Kidney tubule cell (primary cell): ENCODE measurements at places on chromosomes 13 and 19.

- DNase-seq, result no peak
Measured at GRCh38 chr13:53781941-53782340, 753.3 kb downstream of the OLFM4 start.

GRCh38 chr13:52010890-52011631 is at the start of gene ATP7B:
Gene ATP7B, minus strand, starts transcription at chr13:52011450. Its CDS starts 113 bp downstream, at chr13:52011337.
- DNase-seq, result peak; percentile 26

- peak; percentile 80 for DNase-seq
Measured at GRCh38 chr19:45508861-45509691, 1.8 kb downstream of the VASP start.

DNA sequence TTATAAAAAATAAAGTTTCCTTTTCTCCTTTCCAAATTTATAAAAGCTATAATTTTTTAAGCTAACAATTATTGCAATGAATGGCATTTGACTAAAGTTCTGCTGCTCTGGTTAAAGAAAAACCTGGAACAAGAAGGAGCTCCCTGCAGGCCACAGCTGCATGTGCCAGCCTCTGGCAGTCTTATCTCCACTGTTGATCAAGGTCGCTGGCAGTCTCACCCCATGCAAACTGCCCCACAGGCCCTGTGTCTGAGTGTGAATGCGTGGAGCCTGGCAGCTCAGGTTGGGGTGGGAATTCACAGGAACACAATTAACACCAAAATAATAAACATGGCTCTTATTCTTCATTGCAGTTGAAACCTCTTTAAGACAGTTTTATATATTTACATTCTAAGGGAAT is 30.2 kb upstream of the FREM2 start:
- DNase-seq, result peak; percentile 16

GRCh38 chr13:109427148-109427547 is 359.2 kb downstream of the IRS2 start:
- no peak for DNase-seq

- peak; percentile 91 for DNase-seq
Measured at GRCh38 chr13:45368571-45368970, 27.6 kb upstream of the TPT1 start.

GRCh38 chr13:74206061-74206561 is 71.9 kb upstream of the KLF12 start:
- peak; percentile 84 for DNase-seq

- no peak for DNase-seq
Measured at GRCh38 chr13:113879494-113880360, 15.9 kb upstream of the GAS6 start.

DNA sequence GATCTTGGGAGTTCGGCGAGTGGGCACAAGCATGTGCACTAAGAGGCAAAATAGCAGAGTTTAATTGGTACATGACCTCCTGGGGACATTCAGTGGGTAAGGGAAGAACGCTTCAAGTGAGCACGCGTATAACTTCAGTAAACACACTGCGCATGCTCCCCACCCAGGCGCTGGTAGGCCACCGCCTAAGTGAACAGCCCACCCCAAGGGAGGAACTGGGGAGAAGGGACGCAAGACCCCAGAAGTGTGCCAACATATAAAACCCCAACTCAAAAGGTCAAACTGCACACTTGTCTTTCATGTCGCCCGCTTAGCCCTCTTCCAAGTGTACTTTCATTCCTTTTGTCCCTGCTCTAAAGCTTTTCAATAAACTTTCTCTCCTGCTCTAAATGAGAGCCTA is 10.5 kb upstream of the NTN5 start:
- DNase-seq, result no peak

DNA sequence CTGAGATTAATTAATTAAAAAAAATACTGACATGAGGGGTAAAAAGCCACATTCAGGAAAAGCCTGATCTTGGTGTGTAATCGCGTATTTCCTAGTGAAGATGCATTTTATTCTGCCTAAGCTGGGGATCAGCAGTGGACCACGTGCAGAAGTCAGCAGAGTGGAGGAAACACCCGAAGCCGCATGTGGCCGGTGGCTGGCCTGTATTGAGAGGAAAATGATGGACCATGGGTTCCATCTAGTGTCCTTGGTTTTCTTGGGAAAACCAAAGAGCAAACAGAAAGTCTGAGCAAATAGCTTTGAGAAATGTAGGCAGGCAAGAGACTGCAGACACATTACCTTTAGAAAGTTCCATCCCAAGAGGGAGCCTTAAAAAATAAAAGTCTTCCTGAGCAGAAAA is 23.7 kb upstream of the SHISA2 start:
- DNase-seq, result peak; percentile 26

DNA sequence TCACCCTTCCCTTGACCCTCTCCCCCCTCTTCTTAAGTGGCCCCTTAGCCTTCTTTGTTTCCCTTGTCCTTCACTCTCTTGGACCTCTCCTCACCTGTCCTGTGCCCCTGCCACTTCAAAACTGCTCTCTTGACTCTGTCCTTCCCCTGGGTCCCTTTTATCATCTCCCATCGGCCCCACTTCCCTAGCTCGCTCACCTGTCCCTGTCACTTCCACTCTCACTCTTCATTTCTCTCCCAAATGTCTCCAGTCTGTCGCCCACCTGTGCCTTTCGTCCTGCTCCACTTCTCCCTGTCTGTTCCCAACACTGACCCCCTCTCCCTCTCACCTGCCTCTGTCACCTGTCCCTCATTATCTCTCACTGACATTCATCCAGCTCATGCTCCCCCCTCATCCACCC is 699 bp downstream of the IFNL1 start:
- DNase-seq, result no peak

GRCh38 chr13:27789495-27790303 is 2.6 kb upstream of the GSX1 start:
- DNase-seq, result no peak

- no peak for DNase-seq
Measured at GRCh38 chr13:85816413-85816812, 17.2 kb upstream of the SLITRK6 start.

DNA sequence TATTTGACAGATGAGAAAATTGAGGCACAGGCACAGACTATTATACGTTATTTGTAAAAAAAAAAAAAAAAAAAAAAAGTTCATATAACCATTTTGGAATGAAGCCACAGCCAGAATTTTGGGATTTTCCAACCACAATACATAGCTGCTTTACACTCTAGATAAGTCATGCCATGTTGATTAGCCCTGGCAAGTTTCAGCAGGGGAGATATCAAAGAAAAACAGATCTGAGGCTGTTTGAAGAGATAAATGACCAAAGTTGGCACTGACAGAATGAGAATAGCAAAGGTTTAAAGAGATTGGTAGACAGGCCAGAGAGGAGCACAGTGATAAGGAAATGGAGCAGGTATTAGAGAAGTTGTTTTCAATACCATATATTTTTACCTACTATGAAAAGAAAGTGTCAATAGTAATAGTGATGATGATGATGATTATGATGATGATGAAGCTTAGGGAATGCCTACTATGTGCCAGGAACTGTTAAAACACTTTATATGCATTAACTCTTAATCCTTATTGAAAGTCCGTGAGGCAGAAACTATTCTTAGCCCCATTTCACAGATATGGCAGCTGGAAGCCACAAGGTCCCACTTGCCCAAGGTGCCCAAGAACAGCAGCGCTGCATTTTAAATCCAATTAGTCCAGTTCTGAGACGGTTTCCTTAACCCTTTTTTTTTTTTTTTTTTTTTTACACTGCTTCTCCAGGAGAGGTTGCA is 105.5 kb downstream of the MBNL2 start:
- DNase-seq, result peak; percentile 1

DNA sequence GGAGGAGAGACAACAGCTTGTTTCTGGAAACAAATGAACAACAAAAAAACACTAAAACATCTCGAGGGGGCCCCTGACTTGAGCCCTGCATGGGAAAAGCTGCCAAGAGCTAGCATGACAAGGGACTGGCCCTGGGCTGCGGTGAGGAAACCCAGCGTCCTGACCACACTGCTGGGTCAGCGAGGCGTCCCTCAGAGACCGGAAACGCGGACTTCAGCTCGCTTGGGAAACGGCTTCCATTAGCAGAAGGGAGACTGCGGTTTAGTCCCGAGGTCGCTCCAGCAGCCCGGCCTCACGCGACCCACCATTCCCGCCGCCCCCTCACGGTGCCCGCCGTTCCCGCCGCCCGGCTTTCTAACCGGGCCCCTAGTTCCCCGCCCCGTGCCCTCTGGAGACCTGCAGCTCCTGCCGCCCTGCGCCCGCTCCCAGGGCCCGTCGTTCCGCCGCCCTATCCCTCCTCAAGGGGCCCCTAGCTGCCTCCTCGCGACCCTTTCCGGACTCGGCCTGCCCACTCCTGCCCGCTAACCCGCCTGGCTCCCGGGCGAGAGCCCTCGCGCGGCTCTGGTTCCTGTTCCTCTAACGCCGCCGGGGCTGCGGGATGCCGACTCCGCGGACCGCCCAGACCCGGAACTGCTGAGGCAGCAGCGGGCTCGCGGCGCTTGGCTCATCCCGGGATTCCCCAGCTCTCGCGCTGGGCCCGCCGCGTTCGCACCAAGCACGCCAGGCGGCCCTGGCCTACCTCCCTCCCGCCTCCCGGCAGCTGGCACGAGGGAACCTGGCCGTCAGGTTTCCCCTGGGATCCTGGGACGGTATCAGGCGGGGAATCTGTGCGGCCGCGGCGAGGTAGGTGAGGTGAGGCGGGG is at the start of gene CCDC122:
CCDC122 (minus strand) TSS at position 849 of the 863 bp plus-strand sequence. CDS start 10,364 bp downstream, outside the sequence.
- peak; percentile 88 for DNase-seq

- DNase-seq, result no peak
Measured at GRCh38 chr13:98496479-98496791, 80.5 kb downstream of the STK24 start.

DNA sequence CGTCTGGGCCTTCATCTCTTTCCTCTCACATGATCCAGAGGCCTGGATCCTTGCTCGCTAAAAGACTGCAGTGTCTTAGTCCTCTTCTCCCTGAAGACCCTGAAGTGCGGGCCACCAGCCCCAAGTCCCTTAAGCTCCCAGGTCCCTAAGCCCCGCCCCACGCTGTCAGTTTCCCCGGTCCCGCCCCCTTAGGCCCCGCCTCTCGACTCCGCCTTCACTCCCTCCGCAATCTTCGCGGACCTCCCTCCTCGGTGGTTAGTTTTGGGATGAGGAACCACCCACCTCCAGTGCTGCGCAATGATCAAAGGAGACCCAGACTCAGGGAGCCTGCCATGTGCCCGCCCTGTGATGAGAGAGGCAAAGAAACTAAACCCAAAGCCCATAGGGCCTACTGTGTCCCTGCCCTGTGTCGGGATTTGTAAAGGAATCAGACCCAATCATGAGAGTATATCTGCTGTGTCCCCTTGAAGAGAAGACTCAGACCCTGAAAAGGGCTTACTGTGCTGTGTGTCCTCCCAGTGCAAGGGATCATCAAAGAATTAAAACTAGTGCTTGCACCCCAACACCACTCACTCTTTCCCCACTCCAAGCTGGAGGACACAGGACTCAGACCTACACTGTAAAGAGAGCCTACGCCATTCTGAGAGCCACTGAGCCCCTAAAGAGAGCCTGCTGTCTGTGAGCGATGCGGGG is 3.0 kb upstream of the COX6B1 start:
- DNase-seq, result peak; percentile 15

DNA sequence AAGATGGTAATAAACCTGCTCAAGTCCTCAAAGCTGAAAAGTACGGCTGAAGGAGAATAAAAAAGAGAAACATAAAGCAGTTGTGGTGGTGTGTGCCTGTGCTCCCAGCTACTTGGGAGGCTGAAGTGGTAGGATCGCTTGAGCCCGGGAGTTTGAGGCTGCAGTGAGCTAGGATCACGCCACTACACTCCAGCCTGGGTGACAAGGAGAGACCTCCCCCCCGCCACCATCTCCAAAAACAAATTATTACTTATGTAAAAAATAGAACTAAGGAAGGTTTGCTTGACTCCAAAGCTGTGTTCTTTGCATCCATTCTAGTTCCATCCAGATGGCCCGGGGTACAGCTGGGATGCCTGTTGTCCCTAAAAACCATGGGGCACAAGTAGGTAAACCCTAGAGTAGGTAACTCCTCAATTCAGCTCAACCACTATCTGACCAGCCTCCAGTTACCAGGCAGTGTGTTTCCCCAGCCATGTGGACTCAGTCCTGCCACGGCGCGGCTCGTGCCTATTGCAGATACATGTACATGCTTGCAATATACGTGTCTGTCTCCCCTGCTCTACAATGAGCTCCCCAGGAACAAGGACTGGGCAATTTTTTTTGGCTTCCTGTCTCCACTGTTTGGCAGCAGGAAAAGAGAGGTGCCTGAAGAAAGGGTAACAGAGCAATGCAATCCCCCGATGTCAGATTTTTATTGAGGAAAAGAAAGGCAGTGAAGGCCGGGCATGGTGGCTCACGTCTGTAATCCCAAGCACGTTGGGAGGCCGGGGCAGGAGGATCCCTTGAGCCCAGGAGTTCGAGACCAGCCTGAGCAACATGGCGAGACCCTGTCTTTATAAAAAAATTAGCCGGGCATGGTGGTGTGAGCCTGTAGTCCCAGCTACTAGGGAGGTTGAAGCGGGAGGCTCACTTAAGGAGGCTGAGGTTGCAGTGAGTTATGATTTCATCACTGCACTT is 101.3 kb downstream of the GNG7 start:
- DNase-seq, result no peak

- peak; percentile 29 for DNase-seq
Measured at GRCh38 chr13:112968380-112968909, 569 bp upstream of the MCF2L start.

GRCh38 chr13:44155422-44156293 is 218.0 kb upstream of the SERP2 start:
- DNase-seq, result peak; percentile 15

DNA sequence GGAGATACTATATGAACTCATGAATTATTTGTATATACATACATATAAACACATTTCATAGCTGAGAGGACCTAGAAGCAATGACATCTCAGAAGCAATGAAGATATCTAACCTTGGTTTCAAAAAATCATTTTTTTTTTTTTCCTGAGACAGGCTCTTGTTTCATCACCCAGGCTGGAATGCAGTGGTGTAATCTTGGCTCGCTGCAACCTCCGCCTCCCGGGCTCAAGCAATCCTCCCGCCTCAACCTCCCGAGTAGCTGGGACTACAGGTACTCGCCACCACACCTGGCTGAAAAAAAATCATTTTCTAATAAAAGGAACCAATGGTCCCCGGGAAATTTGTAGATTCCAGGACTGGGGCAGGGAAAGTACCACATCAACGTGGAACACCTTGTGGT is 4.0 kb downstream of the ZNF565 start:
- DNase-seq, result no peak

DNA sequence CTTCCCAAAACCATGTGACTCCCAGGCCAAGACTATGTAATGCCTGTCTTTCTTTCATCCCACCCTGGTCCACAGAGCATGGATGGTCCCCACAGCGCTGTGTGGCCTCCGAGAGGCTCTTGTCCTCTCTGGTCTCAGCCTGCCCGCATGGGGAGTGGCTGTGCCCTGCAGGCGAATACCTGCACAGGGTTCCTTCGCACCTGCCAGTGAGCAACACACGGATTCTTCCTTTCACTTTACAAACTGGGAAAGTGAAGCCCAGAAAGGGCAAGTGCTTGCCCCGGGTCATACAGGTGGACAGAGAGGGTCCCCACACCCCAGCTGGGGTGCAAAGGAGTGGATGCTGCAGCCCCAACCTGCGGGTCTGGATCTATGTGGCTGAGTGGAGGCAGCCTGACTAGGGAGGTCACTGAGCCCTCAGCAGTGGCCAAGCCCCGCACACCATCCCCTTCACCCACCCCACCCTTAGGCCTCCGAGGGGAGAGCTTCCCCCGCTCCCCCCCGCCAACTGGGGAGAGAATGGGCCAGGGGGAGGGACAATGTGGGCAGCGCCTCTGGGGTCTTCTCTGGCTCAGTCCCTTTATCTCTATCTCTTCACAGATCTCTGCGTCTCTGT is 747 bp upstream of the MARK4 start:
- DNase-seq, result peak; percentile 9

- peak; percentile 23 for DNase-seq
Measured at GRCh38 chr19:18520848-18521691, 800 bp downstream of the ELL start.

GRCh38 chr13:75226733-75227435 is 255.1 kb downstream of the TBC1D4 start:
- DNase-seq, result peak; percentile 95

- DNase-seq, result peak; percentile 73
Measured at GRCh38 chr19:54448040-54448773, 792 bp upstream of the LENG8 start.
